ENCODE measurements at places on chromosomes 16 and 17. TPM values are rescaled to one million over a fixed set of nuclear protein-coding genes. Genes with fewer than 3 reads are reported as not detected.

The NQO1 gene
- 2,233 TPM for total RNA-seq

The PHOSPHO1 gene
- 1.1 TPM for total RNA-seq

The CBX2 gene
- 11.9 TPM for total RNA-seq

The CDC6 gene
- 48.1 TPM for total RNA-seq

The GCGR gene
- total RNA-seq, result 0.08 TPM

The ORC6 gene
- 38.0 TPM for total RNA-seq

The EMP2 gene
- 58.2 TPM for total RNA-seq

The PARD6A gene
- 1.7 TPM for total RNA-seq

The ZSCAN32 gene
- total RNA-seq, result 15.6 TPM

The CMTM2 gene
- total RNA-seq, result not detected

The FBXL16 gene
- 16.2 TPM for total RNA-seq

The ZG16B gene
- total RNA-seq, result 0.66 TPM

The HEXIM2 gene
- 15.7 TPM for total RNA-seq

The EVPLL gene
- total RNA-seq, result not detected

The LGALS9 gene
- 1.2 TPM for total RNA-seq

The KPNA2 gene
- total RNA-seq, result 470 TPM

The KRT33A gene
- total RNA-seq, result not detected

The KRT16 gene
- total RNA-seq, result 1.5 TPM

The DBNDD1 gene
- total RNA-seq, result 59.3 TPM

The MCRIP2 gene
- 16.4 TPM for total RNA-seq

The SBK1 gene
- 0.26 TPM for total RNA-seq

The ITGAD gene
- total RNA-seq, result not detected

The PRSS8 gene
- total RNA-seq, result 1.4 TPM

The NPIPB5 gene
- 15.8 TPM for total RNA-seq
